ENCODE measurements at places on chromosomes 7 and 10. TPM values are rescaled to one million over a fixed set of nuclear protein-coding genes. Genes with fewer than 3 reads are reported as not detected.

DNA sequence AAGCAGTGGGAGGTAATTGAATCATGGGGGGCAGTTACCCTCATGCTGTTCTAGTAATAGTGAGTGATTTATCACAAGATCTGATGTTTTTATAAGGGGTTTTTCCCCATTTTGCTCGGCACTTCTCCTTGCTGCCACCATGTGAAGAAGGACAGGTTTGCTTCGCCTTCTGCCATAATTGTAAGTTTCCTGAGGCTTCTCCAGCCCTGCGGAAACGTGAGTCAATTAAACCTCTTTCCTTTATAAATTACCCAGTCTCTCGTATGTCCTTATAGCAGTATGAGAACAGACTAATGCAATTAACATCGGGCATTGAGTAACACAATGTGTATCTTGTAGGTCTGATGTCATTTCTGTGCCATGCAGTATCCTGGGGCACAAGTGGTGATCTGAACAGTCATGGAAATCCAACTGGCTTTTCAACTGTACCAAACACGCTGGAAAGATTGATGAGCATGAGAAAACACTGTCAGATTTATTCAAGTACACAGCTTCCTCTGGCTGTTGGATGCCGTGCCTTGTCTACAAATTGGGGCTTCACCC, 208.6 kb upstream of the KIAA1217 start:
- no peak overlapping the region for H3K27ac ChIP-seq
- H3K36me3 ChIP-seq, result no peaks in the 10 kb centered on the region
- H3K4me1 ChIP-seq, result no peaks in the 10 kb centered on the region

Gene SOSTDC1
- total RNA-seq, result under 0.01 TPM

- H3K4me1 ChIP-seq, result peaks cover 46% of the 10 kb centered on the region
- no peak overlapping the region for H3K4me3 ChIP-seq
- H3K27ac ChIP-seq, result peak overlapping the region; percentile 94
- H3K27me3 ChIP-seq, result no peaks in the 10 kb centered on the region
Measured at GRCh38 chr7:33809228-33809627, 96.1 kb upstream of the BMPER start.

Gene BZW2
- total RNA-seq, result 45.4 TPM
